HL-60 (cell line): ENCODE measurements at places on chromosomes 4 and X.

DNA sequence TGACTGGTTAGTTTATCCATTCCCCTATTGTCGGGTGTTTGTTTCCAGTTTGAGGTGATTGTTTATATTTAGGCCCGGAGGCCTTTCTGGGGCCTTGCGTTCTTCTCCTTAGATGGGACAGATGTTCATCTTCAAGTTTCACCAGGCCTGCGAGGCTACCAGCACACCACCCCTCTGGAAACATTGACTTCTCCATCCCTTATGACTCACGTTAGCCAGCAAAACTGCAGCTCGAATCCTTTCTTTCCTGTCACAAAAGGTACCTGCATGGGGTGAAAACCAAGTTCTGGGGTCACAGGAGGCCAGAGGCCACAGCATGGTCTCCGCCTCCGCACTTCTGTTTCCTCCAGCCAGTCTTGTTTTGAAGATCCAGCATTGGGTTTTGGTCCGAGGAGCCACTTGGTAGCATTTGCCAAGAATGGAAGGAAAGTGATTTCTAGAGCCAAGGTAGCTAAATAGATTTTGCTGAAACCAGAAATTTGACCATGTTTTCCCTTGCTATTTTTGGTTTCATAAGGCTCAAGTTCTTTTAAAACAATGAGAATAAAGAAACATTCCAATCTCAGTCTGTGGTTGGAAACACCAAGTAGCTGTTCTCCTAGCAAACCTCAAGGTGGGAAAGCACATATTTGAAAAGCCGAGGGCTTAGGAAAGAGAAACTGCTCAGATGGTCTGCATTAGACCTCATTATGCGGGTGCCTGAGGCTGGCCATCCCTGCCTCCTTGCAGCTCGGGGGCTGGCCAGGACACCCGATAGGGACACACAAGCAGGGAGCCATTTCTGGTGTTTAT, 5.6 kb downstream of the NYX start:
- DNase-seq: no peak

GRCh38 chrX:2888309-2888708, 40.8 kb downstream of the ARSD start:
- DNase-seq: peak; percentile 27

DNA sequence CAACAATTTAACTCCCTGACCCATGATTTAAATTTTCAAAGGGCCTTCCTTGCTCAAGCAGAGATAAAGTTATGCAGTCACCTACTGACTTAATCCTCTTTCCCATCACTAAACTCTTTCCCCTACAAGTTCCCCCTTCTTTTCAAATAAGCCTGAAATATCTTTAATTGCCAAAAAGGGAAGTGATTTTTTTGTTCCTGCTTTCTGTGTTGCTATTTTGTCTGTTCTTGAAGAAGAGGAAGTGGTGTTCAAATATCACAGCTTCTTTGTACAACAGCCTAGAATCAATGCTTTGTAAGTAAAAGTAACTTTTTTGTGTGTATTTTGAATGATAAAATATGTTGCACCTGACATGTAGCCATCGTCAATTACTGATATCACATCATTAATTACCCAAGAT, 595.9 kb downstream of the CENPC start:
- no peak for DNase-seq

- DNase-seq: no peak
These were observed 64.9 kb upstream of the CAMK2D start for GRCh38 chr4:113826421-113826820.

DNA sequence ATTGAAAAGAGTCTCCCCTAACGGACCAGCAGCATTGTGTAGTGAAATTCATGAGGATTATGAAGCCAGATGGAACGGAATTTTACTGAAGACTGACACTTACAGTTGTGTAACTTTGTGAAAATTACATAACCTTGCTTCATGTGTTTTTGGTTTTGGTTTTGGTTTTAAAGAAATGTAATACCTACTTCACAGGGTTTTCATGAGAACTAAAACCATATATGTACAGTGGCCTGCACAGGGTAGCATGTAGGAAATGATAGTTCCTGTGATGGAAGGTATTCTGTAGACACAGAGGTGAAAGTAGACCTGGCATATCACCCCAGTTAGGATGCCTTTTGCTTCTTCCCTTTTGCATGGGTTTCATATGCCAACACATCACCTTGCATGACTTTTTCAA, 247.0 kb downstream of the BANK1 start:
- DNase-seq: no peak

DNA sequence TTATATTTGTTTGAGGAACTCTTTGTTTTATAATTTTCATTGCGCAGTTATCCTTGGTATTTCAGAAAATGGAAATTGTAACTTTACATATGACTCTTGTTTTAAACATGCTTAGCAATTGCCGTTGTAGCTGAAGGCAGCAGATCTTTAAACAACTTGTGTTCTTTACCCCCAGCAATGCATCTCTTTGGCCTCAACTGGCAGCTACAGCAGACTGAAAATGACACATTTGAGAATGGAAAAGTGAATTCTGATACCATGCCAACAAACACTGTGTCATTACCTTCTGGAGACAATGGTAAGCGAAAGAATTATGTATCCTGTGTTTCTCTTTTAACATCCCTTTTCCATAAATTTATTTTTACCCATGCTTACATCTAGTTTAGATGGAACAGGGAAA, 263.6 kb downstream of the DCTD start:
- DNase-seq: no peak

DNA sequence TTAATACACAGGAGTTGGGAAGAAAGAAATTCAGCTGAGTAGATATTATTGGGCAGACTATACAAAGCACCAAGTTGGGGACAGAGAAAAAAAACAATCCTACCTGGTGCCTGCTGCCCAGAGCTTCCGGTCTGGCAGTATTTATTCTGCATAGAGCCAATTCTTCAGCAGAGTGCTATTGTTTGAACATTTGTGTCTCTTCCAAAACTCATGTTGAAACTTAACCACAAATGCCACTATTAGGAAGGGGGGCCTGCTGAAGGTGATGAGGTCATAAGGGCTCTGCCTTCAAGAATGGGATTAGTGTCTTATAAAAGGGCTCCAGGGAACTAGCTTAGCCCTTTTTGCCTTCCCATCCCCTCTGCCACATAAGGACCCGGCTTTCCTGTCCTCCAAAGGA, 136.2 kb downstream of the EVC2 start:
- DNase-seq: no peak

GRCh38 chr4:1201851-1202525, 29.6 kb upstream of the SPON2 start:
- DNase-seq: peak; percentile 90

DNA sequence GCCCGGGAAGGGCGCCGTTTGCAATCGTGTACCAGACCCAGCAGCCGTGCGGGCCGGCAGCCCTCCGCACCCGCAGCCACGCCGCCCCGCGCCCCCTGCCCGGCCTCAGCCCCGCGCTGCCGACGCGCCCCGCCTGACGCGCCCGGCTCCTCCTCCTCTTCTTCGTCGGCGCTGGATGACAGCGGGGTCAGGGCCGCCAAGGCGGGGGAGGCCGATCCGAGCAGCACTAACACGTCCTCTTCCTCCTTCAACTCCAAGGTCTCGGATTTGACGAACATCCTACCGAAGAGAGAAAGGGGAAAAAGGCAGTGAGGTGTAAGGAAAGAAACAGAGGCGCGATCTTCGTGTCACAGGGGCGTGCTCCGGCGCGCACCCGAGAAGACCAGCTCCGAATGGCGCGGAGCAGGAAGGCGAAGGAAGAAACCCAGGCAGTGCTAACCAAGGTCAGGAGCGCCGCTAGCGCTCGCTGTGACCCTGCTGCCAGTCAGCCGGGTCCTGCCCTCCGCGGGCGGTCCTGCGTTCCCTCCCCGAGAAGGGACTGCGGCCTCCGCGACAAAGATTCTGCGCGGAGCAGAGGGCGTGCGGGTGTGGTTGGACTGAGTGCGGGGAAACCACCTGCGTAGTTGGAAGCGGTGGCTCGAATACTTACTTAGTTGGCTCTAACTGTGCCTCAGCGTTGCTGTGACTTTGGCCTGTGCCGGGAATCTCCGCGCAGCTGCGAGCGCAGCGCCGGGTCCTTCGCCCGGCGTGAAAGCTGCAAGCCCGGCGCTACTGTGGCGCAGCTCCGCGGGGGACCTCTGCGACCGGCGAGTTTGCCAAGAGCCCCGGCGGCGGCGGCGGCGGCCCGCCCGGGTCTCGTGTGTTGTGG, 548 bp downstream of the NEUROG2 start:
- DNase-seq: peak; percentile 40

DNA sequence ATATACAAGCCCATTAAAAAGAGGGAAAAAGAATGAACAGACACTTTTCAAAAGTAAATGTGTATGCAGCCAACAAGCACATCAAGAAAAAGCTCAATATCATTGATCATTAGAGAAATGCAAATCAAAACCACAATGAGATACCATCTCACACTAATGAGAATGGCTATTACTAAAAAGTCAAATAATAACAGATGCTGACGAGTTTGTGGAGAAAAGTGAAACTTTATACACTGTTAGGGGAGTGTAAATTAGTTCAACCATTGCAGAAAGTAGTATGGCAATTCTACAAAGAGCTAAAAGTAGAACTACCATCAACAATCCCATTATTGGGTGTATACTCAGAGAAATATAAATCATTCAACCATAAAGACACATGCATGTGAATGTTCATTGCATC, 203.0 kb downstream of the ARAP2 start:
- no peak for DNase-seq
